ENCODE measurements at places on chromosomes 3 and 15. TPM values are rescaled to one million over a fixed set of nuclear protein-coding genes. Genes with fewer than 3 reads are reported as not detected.

DNA sequence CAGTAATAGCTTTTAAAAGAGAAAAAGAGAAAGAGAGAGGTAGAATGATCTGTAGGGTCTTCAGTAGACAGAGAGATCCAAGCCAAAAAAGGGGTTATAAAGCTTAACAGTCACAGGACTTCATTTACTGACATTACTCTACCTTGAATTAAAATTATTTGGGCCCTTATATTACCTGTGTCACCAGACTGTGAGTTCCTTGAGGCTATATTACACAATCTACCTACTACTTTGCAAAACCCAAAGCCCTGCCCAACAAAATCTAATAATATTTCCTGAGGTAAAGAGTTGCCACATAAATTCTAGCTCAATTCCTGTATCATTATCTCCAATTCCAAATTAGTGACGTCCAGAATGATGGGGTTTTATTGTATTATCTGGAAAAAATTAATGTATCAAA, 1.9 kb downstream of the UBR1 start:
- no peak for DNase-seq

Gene AHSG
- 0.97 TPM for total RNA-seq

DNA sequence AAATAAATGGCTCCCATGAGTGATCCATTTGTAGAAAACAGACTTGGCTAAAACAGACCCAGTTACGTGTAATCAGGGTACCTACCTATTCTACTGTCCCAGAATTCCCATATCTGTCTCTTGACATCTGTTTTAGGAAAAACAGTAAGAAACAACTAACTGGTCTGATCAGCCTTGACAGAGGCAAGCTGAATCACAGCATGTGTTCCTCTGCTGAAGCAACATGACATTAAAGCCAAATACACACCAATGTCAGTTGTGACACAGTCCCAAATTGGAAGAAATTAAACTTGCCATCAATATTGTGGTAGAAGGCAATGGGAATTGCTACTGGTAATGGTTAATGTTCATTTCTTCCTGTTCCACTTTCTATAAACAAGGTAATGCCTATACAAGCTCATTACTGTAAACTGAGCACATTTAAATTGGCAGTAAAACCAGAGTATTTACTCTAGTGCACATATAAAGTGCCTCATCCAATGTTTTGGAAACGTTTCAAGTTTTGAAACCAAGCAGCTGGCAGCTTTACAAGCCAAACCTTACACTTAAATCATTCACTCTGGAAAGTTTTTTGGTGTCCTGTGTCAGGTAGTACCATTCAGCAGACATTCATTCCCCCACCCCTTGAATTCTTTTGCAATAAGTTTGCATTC, 27.0 kb downstream of the ALDH1A2 start:
- no peak for DNase-seq

GRCh38 chr3:118531816-118532215, 502.8 kb downstream of the IGSF11 start:
- no peak for DNase-seq

- peak; percentile 75 for DNase-seq
Observed at GRCh38 chr3:141105828-141106628, 54.9 kb downstream of the SPSB4 start.

Gene JMJD7
- 71.7 TPM for total RNA-seq

Gene NOX5
- not detected for total RNA-seq

DNA sequence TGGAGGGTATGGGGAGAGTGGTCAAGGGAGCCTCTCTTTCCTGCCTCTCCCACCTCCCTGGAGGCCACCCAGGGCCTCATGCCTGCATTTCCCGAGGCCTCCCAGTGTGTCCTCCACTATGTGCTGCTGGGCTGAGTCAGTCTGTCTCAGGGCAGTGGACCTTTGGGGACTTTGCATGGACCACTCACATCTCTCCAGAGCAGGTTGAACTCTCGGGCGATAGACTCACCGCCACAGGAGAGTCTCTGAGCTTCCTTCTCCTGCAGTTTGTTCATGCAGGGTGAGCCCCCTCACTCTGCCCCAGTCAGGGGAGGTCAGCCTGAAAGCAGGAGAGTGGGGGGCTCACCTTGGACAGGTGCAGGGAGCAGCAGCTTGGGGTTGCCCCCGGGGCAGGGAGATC, 60.5 kb upstream of the SEC22A start:
- DNase-seq: no peak

DNA sequence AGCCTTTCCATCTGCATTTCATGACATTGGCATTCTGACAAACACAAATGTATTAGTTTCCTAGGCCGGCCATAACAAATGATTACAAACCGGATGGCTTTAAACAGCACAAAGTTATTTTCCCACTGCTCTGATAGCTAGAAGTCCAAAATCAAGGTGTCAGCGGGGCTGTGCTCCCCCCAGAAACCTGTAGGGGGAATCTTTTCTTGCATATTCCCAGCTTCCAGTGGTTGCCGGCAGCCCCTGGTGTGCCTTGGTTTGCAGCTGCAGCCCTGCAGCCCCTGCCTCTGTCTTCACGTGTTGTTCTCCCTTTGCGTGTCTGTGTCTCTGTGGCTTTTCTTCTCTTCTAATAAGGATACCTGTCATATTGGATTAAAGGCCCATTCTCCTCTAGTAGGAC, 79.0 kb upstream of the CDV3 start:
- DNase-seq: no peak

Gene PLSCR2
- total RNA-seq: not detected

Gene SH3GL3
- total RNA-seq: 0.34 TPM

GRCh38 chr3:69819282-69819681, 80.0 kb downstream of the MITF start:
- no peak for DNase-seq

DNA sequence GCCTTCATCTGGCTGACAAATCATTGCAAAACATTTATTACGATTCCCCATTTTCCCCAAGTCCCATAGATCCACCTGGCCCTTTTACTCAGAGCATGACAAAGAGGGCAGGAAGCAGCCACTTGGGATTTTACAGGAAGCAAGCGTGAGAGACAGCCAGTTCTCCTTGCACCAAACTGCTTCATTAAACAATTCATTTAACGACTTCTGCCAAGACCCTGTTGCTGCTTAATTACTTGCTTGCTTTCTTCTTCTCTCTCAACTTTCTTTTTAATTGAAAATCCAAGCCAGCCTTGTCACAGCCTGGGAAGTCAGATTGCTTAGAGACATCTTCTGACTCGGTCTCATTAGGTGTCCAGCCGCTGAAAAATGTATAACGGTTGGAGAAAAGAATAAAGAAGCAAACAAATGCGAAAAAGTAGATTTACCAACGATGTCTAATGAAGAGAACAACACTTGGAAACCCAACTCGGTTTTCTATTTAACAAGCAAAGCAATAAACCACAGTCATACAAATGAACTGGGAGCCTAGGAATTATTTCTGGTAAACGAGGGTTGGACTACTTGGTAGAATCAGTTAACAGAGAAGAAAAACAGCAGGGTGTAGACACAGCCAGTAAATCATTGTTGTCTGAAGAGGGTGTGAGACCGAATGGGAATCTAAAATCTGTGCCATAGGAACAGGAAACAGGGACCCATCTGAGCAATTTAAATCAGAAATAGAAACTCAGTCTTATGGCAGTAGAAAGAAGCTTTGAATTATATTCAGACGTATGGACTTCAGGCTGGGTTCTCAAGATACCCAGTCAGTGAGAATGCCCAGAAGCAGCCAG, 298.3 kb downstream of the LRRC3B start:
- no peak for DNase-seq

GRCh38 chr3:4864503-4864902, 114.7 kb upstream of the BHLHE40 start:
- DNase-seq: no peak

DNA sequence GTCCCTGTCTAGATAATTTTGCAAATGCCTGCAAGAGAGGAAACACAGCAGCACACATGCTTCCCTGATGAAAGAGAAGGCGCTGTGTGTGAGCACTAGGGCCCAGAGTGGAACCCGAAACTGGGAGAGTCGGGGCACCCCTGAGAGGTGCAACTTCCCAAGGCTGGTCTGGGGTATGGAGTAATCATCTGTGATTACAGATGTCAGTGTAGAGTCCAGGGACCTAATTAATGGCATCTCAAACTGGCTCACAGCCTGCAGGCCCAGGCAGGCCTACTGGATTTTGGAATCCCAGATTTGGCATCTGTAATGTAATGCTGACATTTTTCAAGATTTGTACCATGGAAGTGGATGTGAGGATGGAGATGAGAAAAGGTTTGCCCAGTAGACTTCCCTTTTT, 29.4 kb downstream of the PGPEP1L start:
- DNase-seq: no peak

DNA sequence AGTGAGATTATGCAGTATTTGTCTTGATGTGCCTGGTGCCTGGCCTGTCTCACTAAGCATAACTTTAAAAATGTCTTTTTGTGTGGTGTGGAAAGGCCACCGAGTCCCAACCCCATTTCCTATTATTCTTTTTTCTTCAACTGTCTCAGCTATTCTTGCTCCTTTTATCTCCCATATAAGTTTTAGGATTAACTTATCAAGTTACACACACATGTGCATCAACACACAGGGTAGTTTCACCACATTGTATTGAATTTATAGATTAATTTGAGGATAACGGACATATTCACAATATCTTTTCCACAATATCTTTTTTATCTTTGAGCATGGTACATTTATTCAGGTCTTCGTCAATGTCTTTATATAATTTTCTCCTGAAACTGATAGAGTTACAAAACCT, 127.6 kb downstream of the RYR3 start:
- DNase-seq: no peak

Gene CHRFAM7A
- total RNA-seq: 1.7 TPM

GRCh38 chr3:64151342-64151871, 73.9 kb downstream of the PRICKLE2 start:
- DNase-seq: no peak

Gene RTP1
- not detected for total RNA-seq

DNA sequence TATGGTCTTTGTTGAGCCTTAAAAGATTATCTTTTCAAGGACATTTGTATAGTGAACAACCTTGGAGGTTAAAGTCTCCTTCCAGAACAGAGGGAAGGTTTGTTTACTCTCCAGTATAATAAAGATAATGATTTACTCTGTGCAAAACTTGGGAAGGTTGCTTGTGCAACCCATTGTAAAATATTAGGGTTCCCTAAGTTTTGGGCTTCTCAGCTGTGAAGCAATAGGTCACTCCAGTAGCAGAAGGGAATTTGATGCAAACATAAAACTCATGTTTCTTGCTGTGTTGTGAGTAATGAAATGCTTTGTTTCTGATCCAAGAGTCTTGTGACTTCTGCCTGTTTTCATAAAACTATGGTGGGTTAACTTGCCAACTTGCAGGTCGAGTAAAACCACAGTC, 177.5 kb downstream of the SUCNR1 start:
- no peak for DNase-seq

Gene KLHL40
- total RNA-seq: not detected

DNA sequence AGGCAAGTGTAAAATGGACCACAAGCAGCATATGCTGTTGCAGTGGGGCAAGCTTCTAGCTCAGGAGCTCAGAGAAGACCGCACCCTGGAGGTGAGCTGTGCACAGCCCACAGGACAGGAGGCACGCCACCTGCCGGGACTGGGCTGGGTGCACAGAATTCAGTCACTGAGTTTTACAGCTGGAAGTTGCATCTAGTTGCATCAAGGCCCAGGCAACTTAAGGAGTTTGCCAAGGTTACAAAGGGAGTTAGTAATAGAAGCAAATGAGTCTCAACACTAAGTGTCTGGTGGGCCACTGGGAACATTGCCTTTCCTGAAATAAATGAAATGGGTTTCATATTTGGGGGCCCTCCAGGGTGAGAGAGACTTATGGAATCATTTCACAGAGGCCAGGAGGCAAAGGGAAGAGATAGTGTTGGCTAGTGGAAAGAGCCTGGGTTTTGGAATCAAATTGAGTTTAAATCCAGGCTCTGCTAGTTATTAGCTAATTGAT, 36.0 kb upstream of the TIMP4 start:
- no peak for DNase-seq

Gene HRH1
- 11.5 TPM for total RNA-seq

GRCh38 chr3:182487611-182488010, 305.7 kb upstream of the ATP11B start:
- no peak for DNase-seq

GRCh38 chr3:32111560-32111959, 5.1 kb downstream of the GPD1L start:
- no peak for DNase-seq

DNA sequence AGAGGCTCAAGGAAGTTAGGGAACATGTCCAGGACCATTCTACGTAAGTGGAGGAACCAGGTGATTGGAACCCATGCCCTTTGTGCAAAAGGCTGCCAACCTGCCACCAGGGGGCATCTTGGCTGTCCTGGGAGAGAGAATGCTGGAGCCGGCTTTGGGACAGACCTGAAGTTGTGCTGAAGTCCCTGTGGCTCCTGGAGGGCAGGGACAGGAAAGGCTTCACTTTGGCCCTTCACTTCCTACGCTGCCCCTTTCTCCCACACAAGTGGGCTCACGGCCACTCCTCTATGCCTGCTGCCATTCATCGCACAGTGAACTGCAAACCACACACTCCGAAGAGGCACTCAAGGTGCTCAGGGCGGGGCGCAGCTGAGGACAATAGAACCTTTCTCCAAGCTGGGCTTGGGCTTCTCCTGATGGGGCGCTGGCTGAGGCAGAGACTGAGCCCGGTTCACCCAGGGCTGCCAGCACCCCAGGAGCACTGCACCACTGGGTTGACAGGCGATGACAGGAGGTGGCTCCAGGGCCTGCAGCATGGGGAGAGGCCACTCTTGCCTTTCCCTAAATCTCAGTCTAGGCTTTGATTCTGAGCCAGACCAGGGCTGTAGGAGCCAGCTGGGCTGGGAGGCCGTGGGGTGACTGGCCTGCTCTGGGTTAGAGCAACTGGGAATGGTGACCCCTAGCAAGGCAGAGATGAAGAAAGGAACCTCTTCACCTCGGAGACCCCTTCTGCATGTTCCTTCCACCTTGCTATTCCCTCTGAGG, 8.4 kb downstream of the SHF start:
- DNase-seq: no peak
